ENCODE measurements at places on chromosomes 5 and 9. TPM values are rescaled to one million over a fixed set of nuclear protein-coding genes. Genes with fewer than 3 reads are reported as not detected.
A peak's percentile ranks its signal among the peaks of the same experiment; 100 is the strongest.

DNA sequence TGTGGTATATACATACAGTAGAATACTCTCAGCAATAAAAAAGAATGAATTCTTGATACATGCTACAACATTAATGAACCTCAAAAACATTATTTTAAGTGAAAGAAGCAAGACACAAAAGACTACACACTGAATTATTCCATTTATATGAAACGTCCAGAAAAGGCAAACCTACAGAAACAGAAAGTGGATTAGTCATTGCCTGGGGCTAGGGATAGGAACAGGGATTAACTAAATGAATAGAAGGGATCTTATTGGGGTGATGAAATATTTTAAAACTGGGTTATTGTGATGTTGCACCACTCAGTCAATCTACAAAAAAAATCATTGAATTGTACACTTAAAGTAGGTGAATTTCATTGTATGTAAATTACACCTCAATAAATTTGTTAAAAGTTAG, 326.7 kb downstream of the PIK3R1 start:
- DNase-seq = no peak

JMY gene
- 55.9 TPM for total RNA-seq

CXCL14 gene
- total RNA-seq = 16.7 TPM

DNA sequence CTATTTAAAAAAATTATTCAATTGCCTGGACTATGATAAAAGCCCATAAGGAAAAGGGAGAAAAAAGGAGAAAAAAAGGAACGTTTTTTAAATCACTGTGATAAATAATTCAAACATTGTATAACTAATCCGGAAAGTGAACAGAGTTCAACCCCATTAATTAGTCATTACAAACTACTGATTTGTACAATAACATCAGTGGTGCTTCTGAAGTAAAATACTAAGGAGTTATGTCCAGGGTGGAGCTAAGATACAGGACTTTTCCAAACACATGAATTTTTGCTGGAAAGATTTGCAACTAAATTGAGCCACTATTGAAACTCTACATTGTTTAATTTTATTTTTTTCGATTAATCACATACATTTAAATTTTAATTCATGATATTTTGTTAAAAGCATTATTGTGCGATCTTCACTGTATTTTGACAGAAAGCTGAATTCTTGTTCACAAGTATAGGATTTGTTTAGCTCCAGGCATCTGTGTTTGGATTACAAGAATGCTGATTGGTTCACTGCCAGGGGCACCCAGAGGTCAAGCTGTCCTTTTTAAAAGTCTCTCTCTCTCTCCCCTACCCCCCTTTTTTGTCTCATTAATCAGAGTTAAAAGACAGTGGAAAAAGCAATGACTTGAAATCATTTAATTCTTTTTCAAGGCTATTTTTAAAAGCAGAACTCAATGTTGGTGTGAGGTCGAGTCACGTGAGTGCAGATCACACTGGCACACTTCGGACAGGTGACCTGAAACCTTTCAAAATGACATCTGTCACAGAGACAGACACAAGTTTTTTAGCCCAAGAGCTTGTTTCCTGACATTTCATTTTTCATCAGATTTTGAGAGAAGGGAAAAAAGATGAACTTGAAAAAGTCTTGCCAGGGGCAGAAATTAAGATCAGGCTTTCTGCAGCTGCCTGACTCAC, 387.3 kb downstream of the NR2F1-AS1 start:
- DNase-seq = no peak

GRCh38 chr5:73857446-73857845, 231.4 kb downstream of the ARHGEF28 start:
- no peak for DNase-seq

GRCh38 chr5:95823738-95824609, 1.4 kb upstream of the GLRX start:
- peak; percentile 65 for DNase-seq

- no peak for DNase-seq
These were observed 23.2 kb downstream of the ELOVL7 start for GRCh38 chr5:60820593-60821487.

CCNO gene
- total RNA-seq = 0.28 TPM

SLC6A18 gene
- total RNA-seq = not detected

Measured in mucosa of descending colon (tissue), 3 donors.